ENCODE measurements at places on chromosomes 2 and 18.
A peak's percentile ranks its signal among the peaks of the same experiment; 100 is the strongest.

GRCh38 chr2:114219456-114219855 lies 223.0 kb upstream of the DPP10 start:
- no peak for DNase-seq

- DNase-seq = peak; percentile 55
Observed at GRCh38 chr2:41717839-41718238, 330.0 kb upstream of the PKDCC start.

DNA sequence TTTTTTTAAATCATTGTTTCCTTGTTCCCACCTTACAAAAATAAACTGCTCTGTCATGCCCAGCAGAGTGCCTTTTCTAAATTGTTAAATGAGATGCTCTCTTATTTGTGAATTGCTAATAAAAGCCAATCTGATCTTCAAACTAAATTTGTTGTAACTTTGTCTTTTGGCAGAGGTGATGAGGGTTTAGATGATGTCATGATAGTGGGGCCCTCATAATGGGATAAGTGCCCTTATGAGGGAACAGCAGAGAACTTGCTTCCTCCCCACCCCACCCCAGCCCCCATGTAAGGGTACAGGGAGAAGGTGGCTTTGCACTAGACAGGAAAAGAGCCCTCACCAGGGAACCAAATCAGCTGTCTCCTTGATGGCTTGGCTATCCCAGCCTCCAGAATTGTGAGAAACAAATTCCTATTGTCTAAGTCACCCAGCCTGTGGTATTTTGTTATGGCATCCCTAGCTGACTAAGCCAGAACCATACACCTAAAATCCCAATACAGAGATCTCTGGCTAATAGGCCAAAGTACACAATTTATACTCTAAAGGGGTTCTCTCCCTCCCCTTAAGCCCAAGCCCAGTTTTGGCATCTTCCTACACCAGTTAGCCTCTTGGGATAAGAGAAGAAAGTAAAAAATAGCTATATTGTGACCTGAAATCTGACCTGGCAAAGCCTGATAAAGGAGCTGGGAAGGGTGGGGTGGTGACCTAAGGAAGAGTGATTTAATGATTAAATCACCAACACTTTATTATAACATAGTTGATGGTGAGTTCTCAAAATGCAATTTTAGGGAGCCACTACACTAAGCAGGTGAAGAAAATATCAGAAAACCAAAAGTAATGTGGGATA lies 40.3 kb upstream of the HNRNPA3 start:
- no peak for DNase-seq

DNA sequence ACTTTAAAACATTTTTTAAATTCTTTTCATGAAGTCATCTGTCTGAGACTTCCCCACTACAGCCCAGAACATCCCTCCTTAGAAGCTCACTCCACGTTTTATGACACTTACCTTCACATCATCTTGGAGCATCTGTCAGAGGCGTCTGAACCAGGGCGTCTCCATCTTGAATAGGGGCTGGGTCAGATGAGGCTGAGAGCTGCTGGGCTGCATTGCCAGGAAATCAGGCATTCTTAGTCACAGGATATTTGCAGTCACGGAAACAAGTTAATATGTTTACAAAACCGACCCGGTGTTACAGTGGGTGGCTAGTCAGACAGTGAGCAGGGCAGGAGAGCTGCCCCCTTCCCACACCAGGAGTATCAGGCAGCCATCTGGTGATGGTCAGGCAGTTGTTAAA lies 456.5 kb downstream of the FBXO15 start:
- no peak for DNase-seq

DNA sequence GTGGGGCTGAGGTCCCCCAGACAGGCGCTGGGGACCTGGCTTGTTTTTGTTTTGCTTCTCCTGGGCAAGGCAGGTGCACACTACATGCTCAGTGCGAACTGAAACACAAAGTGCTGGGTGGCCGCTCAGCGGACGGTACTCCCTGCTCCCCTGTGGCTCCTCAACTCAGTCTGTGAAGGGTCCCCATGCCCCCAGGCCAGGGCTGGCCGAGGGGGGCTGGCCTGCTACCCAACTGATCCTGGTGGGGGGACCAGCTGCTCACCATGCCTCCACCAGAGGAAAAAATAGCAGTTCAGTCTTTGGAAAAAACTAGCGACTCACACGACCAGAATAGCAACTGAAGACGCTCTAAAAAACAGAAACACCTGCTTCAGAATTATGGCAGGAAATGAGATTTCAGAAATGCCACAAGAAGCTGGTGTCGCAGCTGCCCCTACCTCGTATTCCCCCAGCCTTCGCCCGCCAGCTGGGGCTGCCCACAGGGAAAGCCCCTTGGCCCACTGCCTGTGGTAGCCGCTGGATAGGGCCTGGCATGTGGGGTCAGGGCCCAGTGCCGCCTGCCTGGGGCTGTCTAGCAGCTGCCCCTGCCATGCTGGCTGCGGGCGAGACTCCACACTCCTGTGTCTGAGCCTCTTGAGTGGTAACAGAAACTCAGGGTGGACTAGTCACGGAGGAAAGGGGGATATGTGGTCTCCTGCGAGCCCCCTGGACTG lies 43.7 kb downstream of the MEX3C start:
- DNase-seq = no peak

DNA sequence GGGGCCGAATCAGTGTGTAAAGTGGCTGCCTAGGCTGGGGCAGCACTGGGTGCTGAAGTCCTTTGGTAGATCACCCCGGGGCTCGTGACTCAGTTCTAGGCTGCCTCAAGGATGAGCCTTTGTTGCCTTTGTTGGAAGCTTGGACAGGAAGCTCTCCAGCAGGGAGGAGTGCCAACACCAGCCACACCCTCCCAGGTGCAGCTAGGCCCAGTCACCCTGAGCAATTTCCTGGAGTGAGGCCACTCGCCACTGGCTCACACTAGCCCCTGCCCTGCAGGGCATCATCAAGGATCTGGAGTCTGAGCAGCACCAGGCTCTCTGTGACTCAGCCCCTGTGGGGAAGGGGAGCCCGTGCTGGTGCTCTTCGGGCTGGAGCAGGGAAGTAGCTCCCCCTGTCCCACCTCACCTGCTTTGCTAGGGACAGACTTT lies 6.7 kb upstream of the SDC1 start:
- no peak for DNase-seq

GRCh38 chr18:6018671-6019070 lies 123.3 kb upstream of the TMEM200C start:
- no peak for DNase-seq

GRCh38 chr2:95062242-95063085 lies 37.0 kb downstream of the MAL start:
- no peak for DNase-seq

- DNase-seq = no peak
Observed at GRCh38 chr2:75621228-75621627, 25.4 kb upstream of the MRPL19 start.

DNA sequence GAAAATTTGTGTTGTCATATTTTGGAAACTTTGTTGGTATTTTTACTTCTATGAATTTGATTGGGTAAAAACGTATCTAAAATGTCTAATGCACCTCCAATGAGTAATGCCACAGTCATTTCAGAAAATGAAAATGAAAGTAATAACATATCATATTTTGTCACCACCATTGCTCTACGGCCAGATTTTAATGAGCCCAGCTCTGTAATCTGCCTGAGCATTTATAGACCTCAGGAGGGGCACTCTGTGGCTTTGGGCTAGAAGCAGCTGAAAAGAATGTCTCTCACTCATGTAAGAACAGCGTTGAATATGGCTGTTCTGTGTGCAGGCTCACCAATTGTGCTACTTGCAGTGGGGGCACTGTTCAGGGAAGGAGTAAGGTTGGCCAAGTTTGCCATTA lies 32.7 kb upstream of the ABCA12 start:
- no peak for DNase-seq

DNA sequence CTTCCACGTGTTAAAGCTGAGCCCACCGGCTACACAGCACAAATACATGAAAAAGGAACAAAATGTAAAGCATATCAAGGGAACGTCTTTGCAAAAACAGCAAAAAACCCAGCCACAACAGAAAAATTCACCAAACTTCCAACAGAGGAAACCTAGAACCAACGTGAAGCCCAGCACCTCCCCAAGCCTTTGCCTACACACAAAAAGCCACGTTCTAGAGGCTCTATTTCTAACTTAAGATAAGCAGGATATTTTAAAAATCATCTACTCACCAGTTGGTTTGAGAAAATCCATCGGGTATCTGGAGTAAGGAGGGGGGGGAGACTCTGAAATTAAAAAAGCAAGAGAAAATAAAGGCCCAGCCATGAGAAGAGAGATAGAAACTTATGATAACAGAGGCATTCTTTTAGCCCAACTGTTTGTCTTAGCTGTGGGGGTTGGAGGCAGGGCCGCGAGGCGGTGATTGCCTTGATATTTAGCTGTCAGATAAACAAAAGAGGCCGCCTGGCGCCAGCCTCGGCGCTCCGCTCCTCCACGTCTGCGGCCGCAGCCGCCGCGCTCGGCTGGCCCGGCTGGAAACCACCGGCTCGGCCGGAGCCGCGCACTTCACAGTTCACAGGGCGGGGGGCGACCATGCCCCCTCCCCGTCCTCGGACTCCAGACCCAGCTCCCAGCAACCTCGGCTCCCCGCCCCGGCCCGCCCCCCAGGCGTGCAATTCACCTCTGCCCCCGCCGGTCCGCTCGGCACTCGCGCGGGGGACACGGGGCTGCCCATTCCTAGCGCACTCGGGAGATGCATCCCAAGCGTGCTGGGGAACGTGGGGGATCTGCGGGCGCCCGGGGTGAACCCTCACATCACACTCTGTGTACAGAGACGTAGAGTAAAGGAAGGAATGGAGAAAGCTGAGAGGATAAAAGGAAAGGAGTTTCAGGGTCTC lies 2.4 kb downstream of the SMAD7 start:
- DNase-seq = peak; percentile 19

DNA sequence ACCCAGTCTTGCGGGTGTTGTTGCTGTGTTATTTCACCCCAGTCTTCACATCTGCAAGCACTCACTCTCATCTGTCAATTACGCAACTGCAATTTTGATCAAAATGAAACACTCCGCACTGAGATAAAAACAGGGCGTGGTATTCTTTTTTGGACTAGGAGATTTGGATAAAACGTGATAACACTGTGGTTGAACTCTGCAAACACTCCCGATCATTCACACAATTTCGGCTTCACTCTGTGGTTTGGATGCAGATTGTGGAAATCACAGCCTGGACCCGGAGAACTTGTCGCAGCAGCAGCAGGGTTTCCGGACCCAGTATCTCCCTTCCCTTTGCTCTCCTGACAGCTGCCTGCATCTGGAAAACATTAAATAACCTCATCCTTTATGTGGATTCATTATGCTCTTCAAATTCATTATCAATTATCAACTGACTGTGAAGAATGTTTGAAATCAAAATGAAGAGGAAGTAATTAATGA lies 49.4 kb upstream of the APCDD1 start:
- DNase-seq = no peak

DNA sequence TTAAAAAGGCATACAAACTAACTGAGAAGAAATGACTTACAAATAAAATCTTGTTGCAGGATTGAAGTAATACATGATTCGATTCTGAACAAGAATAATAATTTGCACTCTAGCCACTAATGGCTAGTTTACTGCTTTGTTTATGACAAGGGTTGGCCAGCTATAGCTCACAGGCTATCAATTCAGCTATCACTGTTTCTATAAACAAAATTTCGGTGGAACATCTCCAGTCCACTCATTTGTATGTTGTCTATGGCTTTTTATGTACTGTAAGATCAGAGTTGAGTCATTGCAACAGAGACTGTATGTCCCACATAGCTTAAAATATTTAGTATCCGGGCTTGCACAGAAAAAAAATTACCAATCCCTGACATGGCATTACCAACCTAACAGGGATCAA lies 543.7 kb upstream of the CNTNAP5 start:
- DNase-seq = no peak

DNA sequence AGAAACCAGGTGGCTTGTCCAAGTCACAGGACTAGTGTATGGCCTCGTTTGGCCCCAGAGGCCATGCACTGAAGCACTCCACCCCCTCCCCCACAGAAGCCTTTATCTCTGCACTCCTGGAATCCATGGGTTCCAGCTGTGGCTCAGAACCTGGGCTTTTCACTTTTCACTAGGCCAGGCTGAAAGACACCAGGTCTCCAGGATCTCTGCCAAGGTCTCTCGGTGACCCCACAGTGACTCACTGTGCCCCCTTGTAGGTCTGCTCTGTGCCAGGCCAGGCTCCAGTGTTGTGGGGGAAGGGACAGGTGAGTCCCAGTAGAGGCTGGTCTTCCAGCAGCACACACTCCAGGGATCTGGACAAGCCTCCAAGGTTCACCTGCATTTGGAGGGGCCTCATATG lies 31.0 kb upstream of the GLI2 start:
- DNase-seq = no peak

DNA sequence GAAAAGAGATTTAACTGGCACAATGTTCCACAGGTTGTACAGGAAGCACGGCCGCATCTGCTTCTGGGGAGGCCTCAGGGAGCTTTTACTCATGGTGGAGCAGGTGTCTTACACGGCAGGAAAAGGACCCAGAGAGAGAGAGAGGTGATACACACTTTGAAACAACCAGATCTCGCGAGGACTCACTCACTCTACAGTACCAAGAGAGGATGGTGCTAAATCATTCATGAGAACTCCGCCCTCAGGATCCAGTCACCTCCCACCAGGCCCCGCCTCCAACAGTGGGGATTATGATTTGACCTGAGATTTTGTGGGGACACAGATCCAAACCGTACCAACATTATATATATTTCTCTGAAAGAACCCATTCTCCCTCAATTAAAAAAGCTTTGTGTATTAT lies 79.7 kb upstream of the DOCK10 start:
- DNase-seq = no peak

DNA sequence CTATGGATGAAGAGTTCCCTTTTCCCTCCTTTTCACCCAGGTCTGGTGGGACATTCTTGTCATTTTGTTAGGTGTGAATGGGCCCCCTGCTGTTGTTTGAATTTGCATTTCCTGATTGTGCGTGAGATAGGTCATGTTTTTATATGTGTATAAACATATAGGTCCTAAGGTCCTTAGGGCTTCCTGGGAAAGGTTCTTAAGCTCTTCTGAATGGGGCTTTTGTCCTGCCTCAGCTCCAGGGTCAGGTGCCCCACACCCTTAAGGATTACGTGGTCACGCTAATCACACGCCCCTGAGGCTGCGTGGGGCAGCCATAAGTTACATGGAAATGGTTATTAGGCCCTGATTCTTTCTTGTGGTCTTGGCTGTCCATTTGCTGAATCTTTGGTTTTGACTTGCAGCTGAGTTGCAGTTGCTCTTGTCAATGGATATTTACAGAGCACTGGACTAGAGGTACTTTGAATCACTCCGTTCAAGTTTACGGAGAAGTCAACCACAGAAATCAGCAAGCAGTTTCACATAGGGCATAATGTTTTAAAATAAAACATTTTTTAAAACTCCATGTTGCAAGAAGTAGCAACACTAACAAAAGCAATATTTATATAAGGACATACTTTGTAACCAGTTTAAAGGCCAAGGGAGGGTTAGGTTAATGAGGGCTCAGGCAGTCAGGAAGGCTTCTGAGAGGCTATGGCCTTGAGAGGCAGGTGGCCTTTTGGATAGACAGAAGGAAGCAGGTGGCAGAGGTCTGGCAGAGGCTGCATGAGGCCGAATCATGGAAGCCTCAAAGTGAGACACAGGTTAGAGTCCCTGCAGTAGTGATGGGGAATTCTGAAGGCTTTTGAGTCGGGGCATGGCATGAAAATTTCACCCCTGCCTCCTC lies 24.2 kb downstream of the LIPG start:
- DNase-seq = no peak

Data from NCI-H1930 (cell line).